GM23338 (cell line): ENCODE measurements at places on chromosomes 16 and 17.

DNA sequence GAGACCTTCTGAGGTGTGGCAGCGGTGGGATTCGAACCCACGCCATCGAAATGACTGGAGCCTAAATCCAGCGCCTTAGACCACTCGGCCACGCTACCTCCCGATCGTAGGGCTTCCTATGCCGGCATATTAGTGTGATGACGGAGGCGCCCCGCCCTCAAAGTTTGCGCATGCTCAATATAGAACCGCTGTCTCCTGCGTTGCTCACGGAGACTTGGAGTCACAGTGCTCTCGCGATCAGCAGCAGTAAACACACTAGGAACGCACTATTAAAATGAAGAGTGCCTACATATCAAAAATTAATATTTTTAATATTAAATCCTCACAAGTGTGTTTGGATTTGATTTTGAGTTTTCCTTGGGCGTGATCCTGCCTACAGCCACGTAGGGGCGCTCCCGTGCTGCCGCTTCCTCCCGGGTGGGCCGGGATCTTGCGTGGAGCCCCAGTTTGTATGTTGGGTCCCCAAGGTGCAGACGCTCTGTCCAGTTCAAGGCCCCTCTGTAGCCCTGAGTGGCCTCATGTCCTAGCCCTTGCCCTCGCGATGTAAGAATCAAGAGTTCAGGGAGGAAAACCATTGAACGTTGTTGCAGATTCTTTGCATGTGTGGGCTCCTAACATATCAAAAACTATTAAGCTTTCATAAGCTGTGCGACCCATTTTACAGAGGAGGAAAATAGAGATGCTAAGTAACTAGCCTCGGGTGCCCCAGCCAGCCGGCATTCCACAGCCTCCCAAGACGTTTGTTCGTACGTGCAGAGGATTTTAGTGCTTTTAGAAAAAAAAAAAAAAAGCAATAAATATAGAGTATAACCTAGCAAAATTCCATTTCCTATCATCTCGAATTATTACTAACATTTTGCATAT lies 10.2 kb upstream of the EEF2K start:
- DNase-seq = peak; percentile 88

- no peak for DNase-seq
These were observed 318.3 kb downstream of the PHKB start for GRCh38 chr16:47779201-47780016.

- DNase-seq = no peak
These were observed 18.6 kb upstream of the SLC5A10 start for GRCh38 chr17:18933102-18934058.

GRCh38 chr16:76535-77272 lies 1.3 kb upstream of the MPG start:
- no peak for DNase-seq

GRCh38 chr16:29804020-29804419 lies 2.3 kb upstream of the MAZ start:
- peak; percentile 31 for DNase-seq

- DNase-seq = no peak
These were observed 1.3 kb upstream of the PDK2 start for GRCh38 chr17:50093807-50094206.

GRCh38 chr16:11138769-11139325 lies 117.2 kb downstream of the SOCS1 start:
- no peak for DNase-seq

GRCh38 chr17:39709319-39709997 lies 9.6 kb downstream of the ERBB2 start:
- no peak for DNase-seq

DNA sequence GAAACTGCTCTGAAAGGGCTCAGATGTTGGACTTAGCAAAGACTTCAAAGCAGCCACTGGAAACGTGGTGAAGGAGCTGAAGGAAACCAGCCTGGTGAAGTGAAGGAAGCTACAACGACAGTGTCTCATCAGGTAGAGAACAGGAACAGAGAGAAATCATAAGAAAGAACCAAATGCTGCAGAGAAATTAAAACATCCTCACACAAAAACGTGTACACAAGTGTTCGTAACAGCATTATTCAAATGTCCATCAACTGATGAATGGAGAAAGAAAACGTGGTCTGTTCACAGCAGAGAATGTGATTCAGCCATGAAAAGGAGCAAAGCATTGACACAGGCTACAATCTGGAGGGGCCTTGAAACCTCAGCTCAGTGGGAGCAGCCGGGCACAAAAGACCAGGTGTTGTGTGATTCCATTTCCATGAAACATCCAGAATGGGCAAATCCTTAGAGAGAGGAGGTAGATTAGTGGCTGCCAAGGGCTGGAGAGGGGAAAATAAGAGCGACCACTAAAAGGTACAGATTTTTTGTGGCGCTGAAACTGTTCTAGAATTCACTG lies 26.9 kb downstream of the IFT140 start:
- no peak for DNase-seq

- DNase-seq = no peak
These were observed 100.2 kb upstream of the CDH11 start for GRCh38 chr16:65222049-65222448.

DNA sequence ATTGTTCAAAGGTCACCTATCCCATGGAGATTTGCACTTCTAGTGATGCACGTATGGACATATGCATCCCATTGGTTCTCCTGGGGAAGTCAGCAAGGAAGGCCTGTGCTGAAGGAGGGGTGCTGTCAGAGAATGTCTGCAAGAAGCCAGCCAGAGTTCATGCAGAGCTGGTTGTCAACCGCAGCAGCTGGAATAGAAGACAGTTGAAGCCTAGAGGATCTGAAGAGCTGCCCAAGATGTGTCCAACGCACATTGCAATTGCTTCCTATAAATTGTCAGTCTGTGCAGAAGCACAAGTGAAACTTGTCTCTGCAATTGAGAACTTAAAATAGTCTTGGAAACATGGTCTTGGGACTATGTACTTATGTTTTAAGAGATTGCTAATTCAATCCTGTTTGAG lies 82.1 kb upstream of the CNTNAP4 start:
- DNase-seq = no peak

DNA sequence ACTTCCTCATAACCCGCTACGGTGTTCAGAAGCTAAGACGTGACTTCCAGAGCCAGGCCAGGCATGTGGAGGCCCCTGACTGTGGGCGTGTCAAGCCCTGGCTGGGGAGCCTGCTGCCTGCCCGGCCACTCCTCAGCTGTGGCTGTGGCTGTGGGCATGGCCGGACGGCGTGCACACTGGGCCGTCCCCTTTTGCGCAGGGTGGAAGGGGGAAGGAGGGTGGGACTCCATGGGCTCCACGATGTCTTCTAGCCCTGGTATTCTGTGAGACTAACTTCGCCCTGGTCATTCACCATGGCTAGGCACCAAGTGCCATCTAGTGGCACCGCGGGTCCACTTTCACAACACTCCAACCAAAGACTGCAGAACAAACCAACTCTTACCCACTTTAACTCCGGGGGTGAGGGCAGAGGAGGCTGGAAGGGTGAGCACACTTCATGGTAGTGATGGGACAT lies 67.9 kb downstream of the N4BP1 start:
- DNase-seq = peak; percentile 36

GRCh38 chr17:77089124-77089490 lies 51.7 kb upstream of the SEC14L1 start:
- DNase-seq = no peak

- DNase-seq = no peak
These were observed 206.8 kb upstream of the SDK2 start for GRCh38 chr17:73851091-73851490.

- no peak for DNase-seq
These were observed 91.2 kb downstream of the GNAO1 start for GRCh38 chr16:56282451-56282850.
